ENCODE measurements at places on chromosomes 1 and 21.
A peak's percentile ranks its signal among the peaks of the same experiment; 100 is the strongest.

DNA sequence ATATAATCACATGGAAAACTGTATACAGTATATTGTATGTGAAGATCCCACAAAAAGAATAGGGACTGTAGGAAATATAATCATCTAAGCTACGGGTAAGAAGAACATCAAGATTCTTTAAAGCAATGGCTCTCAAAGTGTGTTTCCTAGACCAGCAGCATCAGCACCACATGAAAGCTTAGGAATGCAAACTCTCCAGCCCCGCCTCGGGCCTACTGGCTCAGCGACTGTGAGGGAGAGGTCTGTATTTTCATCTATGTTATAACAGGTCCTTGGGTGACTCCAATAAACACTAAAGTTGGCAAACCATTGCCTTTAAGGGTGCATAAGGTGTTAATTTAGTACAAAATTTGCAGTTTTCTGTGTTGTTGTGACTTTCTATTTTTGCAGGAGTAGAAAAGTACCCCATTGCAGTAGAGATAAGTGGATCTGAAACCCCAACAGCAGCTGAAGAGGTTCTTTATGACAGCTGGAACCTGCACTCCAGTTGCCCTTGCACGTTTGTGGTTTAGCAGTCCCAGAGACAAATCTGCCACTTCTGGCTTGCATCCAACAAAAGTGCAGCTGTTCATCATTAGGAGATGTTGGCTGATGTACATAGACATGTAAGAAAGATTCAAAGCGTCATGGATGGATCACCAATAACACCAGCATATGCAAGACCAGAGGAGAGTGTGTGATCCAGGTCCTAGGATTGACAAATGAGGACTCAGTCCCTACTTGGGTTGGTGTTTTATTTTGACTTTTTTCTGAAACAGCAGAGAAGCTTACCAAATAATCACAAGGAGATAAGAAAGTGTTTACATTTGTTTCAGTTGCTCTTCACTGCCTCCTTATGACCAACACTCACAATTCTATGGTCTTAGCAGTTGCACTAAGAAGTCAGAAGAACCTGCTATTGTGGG, 15.9 kb upstream of the IFNAR1 start:
- no peaks in the 10 kb centered on the region for H3K4me1 ChIP-seq
- DNase-seq: peak; percentile 83
- no peaks in the 10 kb centered on the region for H3K27me3 ChIP-seq
- H3K4me3 ChIP-seq: no peak overlapping the region
- no peaks in the 10 kb centered on the region for H3K36me3 ChIP-seq

- H3K27ac ChIP-seq: no peak overlapping the region
- no peak overlapping the region for H3K4me3 ChIP-seq
- DNase-seq: no peak
- no peaks in the 10 kb centered on the region for H3K4me1 ChIP-seq
- no peaks in the 10 kb centered on the region for H3K36me3 ChIP-seq
Observed at GRCh38 chr1:47870946-47871676, 126.1 kb downstream of the TRABD2B start.

DNA sequence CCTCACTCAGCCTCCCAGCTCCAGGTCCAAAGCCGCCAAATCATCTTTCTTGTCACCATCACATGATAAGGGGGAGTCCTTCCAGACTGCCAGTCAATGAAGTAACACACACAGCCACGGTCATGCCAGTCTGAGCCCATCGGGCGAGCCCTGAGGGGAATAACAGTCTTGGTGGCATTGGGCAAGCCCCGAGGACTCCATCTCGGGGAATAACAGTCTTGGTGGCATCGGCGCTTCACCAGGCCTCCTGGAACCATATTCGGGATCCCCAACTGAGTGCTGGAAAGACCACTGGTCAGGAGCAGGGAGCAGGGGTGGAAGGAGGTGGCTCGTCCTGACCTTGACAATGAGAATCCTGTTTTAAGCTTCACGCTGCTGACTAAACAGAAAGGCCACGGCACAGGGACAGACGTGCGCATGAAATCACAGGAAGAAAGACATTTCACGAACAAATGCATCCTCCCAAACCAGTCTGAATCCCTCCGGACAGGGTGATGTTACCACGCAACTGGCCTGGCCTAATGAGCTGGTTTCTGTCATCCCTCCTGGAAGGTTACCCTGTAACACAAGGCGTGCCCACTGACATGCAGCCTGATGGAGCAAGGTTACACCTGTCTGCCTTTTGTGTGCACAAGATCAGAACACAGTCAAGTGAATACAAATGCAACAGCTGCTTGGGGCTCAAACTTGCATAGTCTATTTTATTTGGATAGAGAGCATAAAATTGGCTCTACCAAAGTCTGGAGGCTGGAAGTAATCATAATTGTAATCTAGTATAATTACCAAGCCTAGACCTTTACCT, 517.4 kb downstream of the KIF26B start:
- H3K27ac ChIP-seq: no peak overlapping the region
- no peak for DNase-seq
- no peaks in the 10 kb centered on the region for H3K27me3 ChIP-seq
- peaks cover 2% of the 10 kb centered on the region for H3K4me1 ChIP-seq
- H3K36me3 ChIP-seq: no peaks in the 10 kb centered on the region
- H3K4me3 ChIP-seq: no peak overlapping the region

- no peak overlapping the region for H3K27ac ChIP-seq
- H3K36me3 ChIP-seq: no peaks in the 10 kb centered on the region
- no peak overlapping the region for H3K4me3 ChIP-seq
- DNase-seq: peak; percentile 78
- H3K4me1 ChIP-seq: no peaks in the 10 kb centered on the region
Observed at GRCh38 chr1:233885196-233885920, 19.1 kb upstream of the SLC35F3 start.

GRCh38 chr1:165954940-165955339, 127.5 kb downstream of the UCK2 start:
- H3K27me3 ChIP-seq: no peaks in the 10 kb centered on the region
- no peaks in the 10 kb centered on the region for H3K36me3 ChIP-seq
- DNase-seq: peak; percentile 50
- peaks cover 2% of the 10 kb centered on the region for H3K4me1 ChIP-seq
- H3K4me3 ChIP-seq: no peak overlapping the region

GRCh38 chr1:184356891-184357290, 29.9 kb upstream of the C1orf21 start:
- H3K27ac ChIP-seq: no peak overlapping the region
- DNase-seq: no peak
- no peaks in the 10 kb centered on the region for H3K4me1 ChIP-seq

GRCh38 chr1:28286111-28286510, 26.8 kb downstream of the SESN2 start:
- no peak for DNase-seq
- H3K4me1 ChIP-seq: no peaks in the 10 kb centered on the region
- H3K27ac ChIP-seq: no peak overlapping the region
- no peaks in the 10 kb centered on the region for H3K27me3 ChIP-seq
- H3K4me3 ChIP-seq: no peak overlapping the region

Data from fibroblast of lung (primary cell).